ENCODE measurements at places on chromosomes 4 and X.

- DNase-seq, result no peak
Measured at GRCh38 chr4:115973768-115974167, 860.3 kb upstream of the NDST4 start.

DNA sequence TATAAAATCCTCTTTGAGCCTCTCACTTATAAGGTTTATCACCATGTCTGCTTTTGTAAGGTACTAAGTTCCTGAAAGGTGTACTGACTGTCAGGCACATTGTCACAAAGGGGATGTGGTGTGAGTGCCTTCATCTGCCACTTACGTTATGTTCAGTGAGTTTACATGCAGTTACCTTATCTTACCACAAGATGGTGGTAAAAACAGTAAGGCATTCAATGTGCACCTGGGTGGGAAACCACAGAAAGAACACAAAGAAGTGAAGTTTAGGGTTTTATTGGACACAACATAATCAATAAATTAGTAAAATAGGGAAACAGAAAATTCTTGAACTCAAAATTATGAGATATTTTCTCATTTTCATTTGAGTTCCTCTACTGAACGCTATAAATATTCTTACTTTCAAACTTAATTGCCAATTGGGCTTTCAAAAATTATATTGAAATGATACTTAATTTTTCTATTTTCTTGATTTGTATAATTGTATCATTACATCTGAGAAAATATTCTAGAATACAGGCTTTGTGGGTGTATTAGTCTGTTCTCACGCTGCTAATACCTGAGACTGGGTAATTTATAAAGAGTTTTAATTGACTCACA lies 650.8 kb downstream of the PCDH7 start:
- no peak for DNase-seq

DNA sequence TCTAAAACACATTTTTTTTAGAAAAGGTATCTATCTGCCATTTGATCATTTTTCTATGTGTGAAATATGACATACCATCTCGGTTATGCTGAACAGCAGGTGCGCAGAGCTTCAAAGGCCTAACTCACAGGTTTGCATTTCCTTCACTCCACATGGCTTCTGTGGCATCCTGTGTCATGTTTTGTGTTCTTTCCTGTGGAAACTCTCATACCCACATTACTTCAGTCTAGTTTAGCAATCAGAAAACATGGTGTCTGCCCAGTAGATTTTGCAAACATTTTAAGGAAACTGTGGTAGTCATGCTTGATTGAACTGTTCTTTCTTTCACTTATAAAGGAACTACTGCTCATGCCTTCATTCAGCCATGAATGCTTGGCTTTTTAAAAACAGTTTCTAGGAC lies 11.3 kb upstream of the ARAP2 start:
- peak; percentile 22 for DNase-seq

- no peak for DNase-seq
Measured at GRCh38 chr4:26907731-26908599, 47.3 kb downstream of the STIM2 start.

- DNase-seq, result no peak
Measured at GRCh38 chrX:20147561-20147960, 5.9 kb upstream of the EIF1AX start.

DNA sequence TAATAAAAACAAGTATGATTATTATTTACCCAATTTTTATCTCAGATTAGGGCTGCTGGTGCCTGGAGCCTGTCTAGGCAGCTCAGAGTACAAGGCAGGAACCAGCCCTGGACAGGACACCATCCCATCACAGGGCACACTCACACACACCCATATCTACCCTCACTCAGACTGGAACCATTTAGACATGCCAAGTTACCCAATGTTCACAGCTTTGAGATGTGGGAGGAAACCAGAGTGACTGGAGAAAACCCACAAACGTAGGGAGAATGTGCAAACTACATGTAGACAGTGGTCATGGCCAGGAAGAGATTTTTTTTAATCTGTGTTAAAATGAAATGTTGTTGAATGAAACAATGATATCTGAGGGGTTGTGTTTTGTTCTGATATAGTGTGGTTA lies 35.7 kb upstream of the ADGRA3 start:
- DNase-seq, result no peak

- no peak for DNase-seq
Measured at GRCh38 chr4:52172166-52172565, 121.1 kb downstream of the SPATA18 start.

- DNase-seq, result no peak
Measured at GRCh38 chr4:139907001-139907809, 241.6 kb downstream of the MGST2 start.

DNA sequence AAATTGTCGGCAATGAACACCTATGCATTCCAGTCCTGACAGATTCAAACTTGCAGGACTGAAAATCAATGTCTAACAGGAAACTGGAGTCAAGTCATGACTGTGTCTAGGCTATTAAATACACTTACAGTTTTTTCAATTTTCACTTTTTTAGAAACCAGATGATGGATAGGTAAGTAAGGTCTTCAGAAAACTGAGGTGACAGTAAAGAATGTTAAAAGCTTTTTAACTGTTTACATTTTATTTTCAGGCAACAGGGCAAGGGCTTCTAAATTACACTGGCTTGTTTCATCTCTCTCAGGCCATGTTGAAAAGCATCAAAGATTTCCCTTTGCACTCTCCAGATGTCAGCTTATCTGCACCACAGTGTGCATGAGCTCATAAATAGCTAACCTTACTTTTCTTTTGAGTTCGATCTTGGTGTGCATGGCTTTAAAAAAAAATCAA lies 65.2 kb downstream of the SEC24D start:
- DNase-seq, result no peak

GRCh38 chr4:143411527-143412419 lies 75.1 kb downstream of the GAB1 start:
- no peak for DNase-seq

- no peak for DNase-seq
Measured at GRCh38 chr4:149296084-149296483, 519.6 kb downstream of the IQCM start.

GRCh38 chr4:829761-830600 lies 4.1 kb upstream of the CPLX1 start:
- no peak for DNase-seq

GRCh38 chr4:180808862-180809261 lies 1434.3 kb upstream of the TENM3 start:
- DNase-seq, result no peak

- DNase-seq, result no peak
Measured at GRCh38 chr4:588351-588849, 12.3 kb upstream of the TMEM271 start.

DNA sequence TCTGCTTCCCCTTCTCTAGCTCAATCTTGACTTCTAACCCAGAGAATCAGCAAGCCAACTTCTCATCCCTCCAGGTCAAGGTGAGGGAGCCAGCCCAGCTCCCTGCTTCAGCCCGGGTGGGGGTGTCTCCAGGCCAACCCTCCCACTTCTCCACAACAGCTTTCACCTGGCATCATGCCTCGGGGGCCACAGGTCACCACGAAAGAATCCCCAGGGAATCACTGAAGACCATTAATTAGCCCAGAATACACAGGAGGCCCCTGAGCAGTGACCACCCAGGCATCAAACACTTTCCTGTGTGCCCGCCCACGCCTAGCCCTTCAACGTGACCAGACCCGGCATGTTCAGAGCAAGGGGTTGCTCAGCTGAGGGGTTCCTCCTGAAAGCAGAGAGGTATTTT lies 646.7 kb downstream of the BCOR start:
- DNase-seq, result no peak

DNA sequence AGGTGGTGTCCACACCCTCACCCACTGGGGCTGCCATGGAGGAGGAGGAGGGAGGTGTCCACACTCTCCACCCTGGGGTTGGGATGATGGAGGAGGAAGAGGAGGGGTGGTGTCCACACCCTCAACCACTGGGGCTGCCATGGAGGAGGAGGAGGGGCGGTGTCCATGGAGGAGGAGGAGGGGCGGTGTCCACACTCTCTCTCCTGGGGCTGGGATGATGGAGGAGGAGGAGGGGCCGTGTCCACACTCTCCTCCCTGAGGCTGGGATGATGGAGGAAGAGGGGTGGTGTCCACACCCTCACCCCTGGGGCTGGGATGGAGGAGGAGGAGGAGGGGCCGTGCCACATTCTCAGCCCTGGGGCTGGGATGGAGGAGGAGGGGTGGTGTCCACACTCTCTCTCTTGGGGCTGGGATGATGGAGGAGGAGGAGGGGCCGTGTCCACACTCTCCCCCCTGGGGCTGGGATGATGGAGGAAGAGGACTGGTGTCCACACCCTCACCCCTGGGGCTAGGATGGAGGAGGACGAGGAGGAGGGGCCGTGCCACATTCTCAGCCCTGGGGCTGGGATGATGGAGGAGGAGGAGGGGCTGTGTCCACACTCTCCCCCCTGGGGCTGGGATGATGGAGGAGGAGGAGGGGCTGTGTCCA lies 231.7 kb downstream of the CRLF2 start:
- no peak for DNase-seq

DNA sequence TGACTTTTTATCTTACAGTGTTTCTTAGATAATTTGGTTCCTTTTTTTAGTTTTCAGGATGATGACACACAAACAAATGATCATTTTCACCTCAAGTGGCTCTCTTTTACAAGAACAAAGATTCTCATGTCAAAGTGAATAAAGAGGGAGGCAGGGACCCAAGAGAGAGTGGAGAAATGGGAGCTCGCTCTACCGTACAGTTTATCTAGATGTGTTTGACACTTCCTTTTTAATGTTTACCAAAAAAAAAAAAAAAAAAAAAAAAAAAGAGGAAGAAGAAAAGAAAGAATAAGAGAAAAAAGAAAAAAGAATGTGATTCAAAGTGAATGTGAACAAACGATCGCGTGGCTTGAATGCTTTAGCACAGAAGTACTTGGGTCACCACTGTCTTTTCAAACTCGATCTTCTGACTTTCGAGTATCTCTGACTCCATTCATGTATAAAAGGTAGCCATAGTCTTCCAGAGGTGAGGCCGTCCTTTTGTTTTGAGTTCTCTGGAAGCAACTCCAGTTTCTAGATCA lies 75.6 kb upstream of the GRXCR1 start:
- no peak for DNase-seq

DNA sequence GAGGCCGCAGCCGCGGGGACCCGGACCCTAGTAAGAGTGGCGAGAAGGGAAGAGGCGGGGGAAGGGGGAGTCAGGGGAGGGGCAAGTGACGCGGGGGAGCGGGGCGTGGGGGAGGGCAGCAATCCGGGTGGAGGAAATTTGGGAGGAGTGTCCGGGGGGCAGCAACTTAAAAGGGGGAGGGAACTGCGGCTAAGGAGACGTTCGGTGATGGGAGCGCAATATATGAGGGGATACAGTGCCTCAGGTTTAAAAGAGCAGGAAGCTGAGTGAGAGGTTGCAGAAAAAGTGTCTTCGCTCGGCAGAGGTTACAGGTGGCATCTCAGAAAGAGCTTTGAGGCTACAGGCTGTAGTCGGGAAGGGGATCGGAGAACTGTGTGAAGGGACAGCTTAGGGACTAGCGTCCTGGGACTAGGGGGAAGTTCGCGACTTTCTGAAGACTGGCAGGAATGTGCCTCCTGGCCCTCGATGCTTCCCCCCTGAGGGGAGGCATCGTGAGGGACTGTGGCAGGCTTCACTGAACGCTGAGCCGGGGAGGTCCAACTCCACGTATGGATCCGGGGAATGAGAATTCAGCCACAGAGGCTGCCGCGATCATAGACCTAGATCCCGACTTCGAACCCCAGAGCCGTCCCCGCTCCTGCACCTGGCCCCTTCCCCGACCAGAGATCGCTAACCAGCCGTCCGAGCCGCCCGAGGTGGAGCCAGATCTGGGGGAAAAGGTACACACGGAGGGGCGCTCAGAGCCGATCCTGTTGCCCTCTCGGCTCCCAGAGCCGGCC lies 519 bp downstream of the FOXO4 start:
- no peak for DNase-seq

DNA sequence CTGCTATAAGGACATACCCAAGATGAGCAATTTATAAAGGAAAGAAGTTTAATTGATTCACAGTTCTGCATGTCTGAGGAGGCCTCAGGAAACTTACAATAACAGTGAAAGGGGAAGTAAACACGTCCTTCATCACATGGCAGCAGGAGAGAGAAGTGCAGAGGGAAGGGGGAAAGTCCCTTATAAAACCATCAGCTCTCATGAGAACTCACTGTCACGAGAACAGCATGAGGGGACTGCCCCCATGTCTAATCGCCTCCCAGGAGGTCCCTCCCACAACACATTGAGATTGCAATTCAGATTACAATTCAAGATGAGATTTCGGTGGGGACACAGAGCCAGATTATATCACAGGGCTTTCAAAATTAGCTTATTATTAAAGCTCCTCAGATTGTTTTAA lies 209.5 kb upstream of the PPP3CA start:
- no peak for DNase-seq

DNA sequence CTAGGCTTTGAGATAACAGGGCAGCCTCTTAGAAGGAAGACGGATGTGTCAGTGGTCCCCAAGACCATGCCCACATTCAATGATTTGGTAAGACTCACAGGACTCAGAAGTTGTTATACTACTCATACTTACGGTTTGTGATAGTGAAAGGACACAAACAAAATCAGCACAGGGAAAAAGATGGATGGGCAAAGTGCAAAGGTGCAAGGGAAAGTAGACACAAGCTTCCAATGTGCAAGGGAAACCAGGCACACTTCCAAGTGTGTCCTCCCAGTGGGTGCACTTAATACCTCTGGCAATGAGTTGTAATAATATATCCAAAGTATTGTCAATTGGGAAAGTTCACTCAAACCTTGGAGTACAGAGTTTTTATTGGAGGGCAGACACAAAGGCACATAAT lies 53.8 kb upstream of the VCX start:
- DNase-seq, result no peak

DNA sequence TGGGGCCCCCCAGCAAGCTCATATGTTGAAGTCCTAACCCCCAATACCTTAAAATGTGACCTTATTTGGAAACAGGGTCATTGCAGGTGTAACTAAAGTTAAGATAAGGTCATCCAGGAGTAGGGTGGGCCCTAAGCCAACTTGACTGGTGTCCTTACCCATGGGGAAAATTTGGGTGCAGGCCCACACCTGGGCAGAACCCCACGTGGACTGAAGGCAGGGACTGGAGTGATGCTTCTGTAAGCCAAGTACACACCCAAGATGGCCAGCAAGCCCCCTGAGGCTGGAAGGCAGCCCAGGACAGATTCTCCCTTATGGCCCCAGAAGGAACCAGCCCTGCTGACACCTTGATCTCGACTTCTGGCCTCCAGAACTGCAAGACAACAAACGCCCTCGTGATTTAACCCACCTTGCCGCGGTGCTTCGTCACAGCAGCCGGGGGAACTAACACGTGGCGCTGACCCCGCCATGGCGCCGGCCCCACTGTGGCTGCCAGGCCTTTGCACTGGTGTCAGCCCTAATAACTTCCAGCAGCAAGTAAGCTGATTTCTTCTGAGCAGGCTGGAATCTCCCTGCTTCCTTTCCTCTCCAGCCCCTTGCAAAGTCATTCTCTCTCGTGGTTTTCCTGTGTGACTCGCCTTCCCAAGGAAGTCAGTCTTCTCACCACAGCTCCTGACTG lies 23.2 kb upstream of the MXD4 start:
- DNase-seq, result no peak

GRCh38 chr4:59200992-59201391 lies 1999.1 kb upstream of the ADGRL3 start:
- no peak for DNase-seq

GRCh38 chrX:133053861-133054598 lies 42.9 kb downstream of the USP26 start:
- no peak for DNase-seq

GRCh38 chr4:114924311-114924710 lies 189.1 kb downstream of the NDST4 start:
- no peak for DNase-seq

All from stimulated activated CD8-positive, alpha-beta memory T cell treated with anti-CD3 and anti-CD28 coated beads, Interleukin-15, amount 100 ng/mL, for 1 hour (primary cell).